ENCODE measurements at places on chromosomes 2 and 18. TPM values are rescaled to one million over a fixed set of nuclear protein-coding genes. Genes with fewer than 3 reads are reported as not detected.

GRCh38 chr2:104572834-104573233 is 281.1 kb upstream of the POU3F3 start:
- H3K4me3 ChIP-seq, result no peak overlapping the region
- no peaks in the 10 kb centered on the region for H3K4me1 ChIP-seq
- DNase-seq, result no peak
- H3K36me3 ChIP-seq, result no peaks in the 10 kb centered on the region
- H3K27me3 ChIP-seq, result no peaks in the 10 kb centered on the region

DNA sequence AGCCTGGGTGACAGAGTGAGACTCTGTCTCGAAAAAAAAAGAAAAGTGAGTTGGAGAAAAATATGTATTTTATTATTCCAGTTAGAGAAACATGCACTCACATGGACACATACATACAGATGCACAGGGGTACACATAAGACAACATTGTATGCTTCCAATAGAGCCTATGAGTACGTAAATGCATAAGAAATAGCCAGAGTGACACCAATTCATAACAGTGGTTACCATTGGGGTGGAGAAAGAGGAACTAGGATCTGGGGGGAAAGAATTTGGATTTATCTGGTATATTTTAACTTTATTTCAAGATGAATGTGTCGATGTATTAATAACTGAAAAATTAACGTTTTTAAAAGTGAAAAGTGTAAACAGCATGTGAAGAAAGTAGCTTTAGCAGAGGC is 16.1 kb downstream of the IL36A start:
- H3K36me3 ChIP-seq, result no peaks in the 10 kb centered on the region
- H3K27ac ChIP-seq, result no peak overlapping the region
- H3K27me3 ChIP-seq, result no peaks in the 10 kb centered on the region
- DNase-seq, result no peak
- H3K4me3 ChIP-seq, result no peak overlapping the region
- no peaks in the 10 kb centered on the region for H3K4me1 ChIP-seq

DNA sequence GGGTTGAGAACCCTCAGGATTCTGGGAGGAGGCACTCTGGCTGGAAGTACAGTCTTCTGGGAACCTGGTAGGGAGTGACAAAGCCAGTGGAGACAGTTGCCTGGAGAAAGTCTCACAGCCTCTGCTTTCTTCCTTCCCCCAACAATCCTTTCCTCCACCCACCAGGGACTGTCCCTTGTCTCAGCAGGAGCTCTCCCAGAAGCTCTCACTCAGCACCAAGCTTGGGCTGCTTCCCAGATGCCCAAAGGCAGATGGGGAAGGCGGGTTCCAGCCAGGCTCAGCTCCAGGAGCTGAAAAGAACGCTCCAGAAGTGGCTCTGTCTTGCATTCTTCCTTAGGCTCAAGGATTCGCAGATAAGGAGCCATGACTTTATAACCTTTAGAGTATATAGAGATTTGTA is 7.6 kb upstream of the NAGK start:
- H3K4me1 ChIP-seq, result no peaks in the 10 kb centered on the region
- no peak for DNase-seq
- no peak overlapping the region for H3K4me3 ChIP-seq
- H3K27ac ChIP-seq, result no peak overlapping the region
- no peaks in the 10 kb centered on the region for H3K36me3 ChIP-seq

DNA sequence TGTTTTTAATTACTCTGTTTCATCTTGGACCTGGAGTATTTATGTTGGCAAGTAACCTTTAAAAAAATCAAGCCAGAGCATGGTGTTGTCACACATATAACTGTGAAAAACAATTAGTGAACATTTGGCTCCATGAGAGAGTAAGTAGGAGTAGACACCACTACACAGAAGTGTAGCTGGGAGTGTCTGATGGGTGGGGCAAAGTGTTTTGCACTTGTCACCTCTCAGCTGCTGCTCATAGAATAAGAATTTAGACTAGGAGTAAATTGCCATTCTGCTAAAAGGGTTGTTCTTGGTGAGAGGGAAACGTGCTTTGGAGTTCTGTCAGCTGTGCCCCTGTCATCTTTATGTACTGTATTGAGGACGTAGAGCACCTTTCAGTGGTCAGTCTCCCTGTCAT is 114.5 kb downstream of the TTC27 start:
- H3K27me3 ChIP-seq, result no peaks in the 10 kb centered on the region
- no peak for DNase-seq
- H3K36me3 ChIP-seq, result peaks cover 2% of the 10 kb centered on the region

GRCh38 chr2:236574424-236575145 is 5.0 kb downstream of the ACKR3 start:
- H3K4me3 ChIP-seq, result no peak overlapping the region
- H3K4me1 ChIP-seq, result peaks cover 11% of the 10 kb centered on the region
- H3K27ac ChIP-seq, result peak overlapping the region; percentile 97
- DNase-seq, result no peak

GRCh38 chr2:146579147-146579930 is 1265.5 kb upstream of the ACVR2A start:
- no peaks in the 10 kb centered on the region for H3K27me3 ChIP-seq
- H3K27ac ChIP-seq, result no peak overlapping the region
- DNase-seq, result no peak
- no peak overlapping the region for H3K4me3 ChIP-seq

GRCh38 chr2:201821080-201821479 is 14.7 kb downstream of the CDK15 start:
- H3K27me3 ChIP-seq, result no peaks in the 10 kb centered on the region
- no peaks in the 10 kb centered on the region for H3K36me3 ChIP-seq
- no peak overlapping the region for H3K4me3 ChIP-seq
- H3K4me1 ChIP-seq, result peaks cover 10% of the 10 kb centered on the region

- no peaks in the 10 kb centered on the region for H3K4me1 ChIP-seq
- H3K4me3 ChIP-seq, result no peak overlapping the region
- no peaks in the 10 kb centered on the region for H3K27me3 ChIP-seq
- DNase-seq, result no peak
Observed at GRCh38 chr18:75000920-75001319, 208.0 kb downstream of the PTGR3 start.

- H3K27me3 ChIP-seq, result no peaks in the 10 kb centered on the region
- no peak for DNase-seq
- H3K27ac ChIP-seq, result no peak overlapping the region
- no peaks in the 10 kb centered on the region for H3K4me1 ChIP-seq
- H3K4me3 ChIP-seq, result no peak overlapping the region
Observed at GRCh38 chr18:10442551-10442971, 11.9 kb upstream of the APCDD1 start.

DNA sequence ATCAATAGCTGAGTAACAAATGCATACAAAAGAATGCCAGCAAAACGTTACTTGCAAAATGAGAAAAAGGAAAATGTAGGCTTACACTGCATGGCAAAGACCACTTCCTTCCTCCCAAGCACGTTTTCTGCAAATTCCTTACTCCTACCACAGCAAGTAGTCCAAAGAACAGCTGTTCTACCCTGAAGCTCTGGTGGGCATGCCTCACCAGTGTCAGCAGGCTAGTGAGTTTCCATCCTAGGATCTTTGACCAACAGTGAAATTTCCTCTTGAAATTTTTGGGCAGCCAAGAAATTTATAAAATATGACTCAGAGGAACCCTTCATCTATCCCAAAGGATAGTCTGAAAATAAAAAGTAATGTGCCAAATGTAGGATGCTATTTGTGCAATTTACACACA is 123.9 kb downstream of the ZNF532 start:
- peaks cover 13% of the 10 kb centered on the region for H3K4me1 ChIP-seq
- no peaks in the 10 kb centered on the region for H3K27me3 ChIP-seq
- H3K4me3 ChIP-seq, result no peak overlapping the region
- no peak for DNase-seq
- H3K36me3 ChIP-seq, result peaks cover 10% of the 10 kb centered on the region

DNA sequence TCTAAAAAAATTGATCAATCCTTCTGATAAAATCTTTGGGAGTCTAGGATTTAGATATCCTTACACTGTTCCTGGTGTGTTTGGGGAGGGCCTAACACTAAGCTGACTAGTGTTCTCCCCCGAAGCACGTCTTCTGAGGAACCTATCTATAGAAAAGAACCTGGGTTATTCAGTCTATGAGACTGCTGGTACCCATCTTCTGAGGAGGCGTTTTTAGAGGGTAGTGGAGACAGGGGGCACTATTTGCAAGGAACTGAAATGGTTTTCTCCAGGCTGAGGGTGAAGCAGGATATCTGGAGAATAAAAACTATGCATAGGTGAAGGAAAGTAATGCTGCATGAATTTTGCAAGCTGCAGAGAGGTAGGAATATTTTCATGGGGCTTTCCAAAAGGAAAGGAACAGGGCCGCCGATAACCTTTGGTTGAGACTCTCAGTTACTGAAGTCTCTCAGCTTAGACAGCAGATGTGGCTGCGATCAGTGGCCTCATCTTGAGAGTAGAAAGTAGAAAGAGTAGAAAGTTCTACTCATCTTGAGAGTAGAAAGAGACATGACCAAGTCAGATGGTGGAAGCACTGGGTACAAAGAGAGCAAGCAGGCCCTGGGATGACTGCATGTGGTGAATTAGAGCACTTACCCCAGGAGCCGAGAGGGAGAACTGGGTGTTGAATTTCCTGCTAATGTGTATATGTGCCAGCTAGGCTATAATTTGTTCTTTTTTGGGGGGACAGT is 31.8 kb upstream of the KCNE4 start:
- no peaks in the 10 kb centered on the region for H3K36me3 ChIP-seq
- no peak overlapping the region for H3K4me3 ChIP-seq
- H3K27me3 ChIP-seq, result no peaks in the 10 kb centered on the region

DNA sequence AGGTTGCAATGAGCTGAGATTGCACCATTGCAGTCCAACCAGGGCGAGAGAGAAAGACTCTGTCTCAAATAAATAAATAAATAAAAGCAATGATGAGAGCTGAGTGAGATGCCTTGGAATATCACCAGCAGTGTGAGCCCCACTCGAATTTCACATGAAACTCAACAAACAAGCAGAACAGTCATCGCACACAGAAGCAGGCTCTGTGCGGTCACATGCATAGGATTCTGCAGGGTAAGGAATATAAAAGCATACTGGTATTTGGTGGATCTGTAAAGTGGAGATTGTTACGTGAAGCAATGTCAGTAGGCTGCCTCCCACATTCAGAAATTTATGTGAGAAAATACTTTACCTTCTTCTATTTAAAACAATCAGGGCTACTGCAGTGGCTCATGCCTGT is 18.0 kb upstream of the AP1S3 start:
- no peak overlapping the region for H3K4me3 ChIP-seq
- no peak overlapping the region for H3K27ac ChIP-seq
- H3K36me3 ChIP-seq, result no peaks in the 10 kb centered on the region
- H3K27me3 ChIP-seq, result no peaks in the 10 kb centered on the region
- H3K4me1 ChIP-seq, result no peaks in the 10 kb centered on the region
- no peak for DNase-seq

- no peaks in the 10 kb centered on the region for H3K4me1 ChIP-seq
- H3K27ac ChIP-seq, result no peak overlapping the region
- no peaks in the 10 kb centered on the region for H3K36me3 ChIP-seq
- H3K27me3 ChIP-seq, result no peaks in the 10 kb centered on the region
Observed at GRCh38 chr2:166180951-166181812, 53.4 kb upstream of the SCN1A start.

DNA sequence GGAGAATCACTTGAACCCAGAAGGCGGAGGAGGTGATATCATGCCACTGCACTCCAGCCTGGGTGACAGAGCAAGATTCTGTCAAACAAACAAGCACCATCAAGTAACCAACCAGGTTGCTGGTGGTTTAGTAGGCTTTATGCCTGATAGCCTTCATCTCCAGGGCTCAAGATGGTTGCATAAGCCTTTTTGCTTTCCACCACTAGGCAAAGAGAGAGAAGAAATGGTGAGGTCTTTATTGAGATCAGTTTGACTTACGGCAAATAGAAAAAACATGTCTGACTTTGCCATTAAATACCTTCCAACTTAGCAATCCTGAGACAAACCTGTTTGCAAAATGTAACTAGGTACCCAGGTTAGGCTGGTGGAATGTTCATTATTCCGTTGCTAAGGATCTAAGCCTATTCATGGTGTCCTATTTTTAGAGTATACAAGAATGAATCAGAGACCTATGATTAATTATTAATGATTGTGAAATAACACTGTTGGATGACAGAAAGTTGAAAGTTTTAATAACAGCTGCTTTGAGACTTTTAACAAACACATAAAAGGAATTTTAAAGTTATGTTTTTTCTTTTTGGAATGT is 53.5 kb upstream of the SLC38A11 start:
- no peaks in the 10 kb centered on the region for H3K36me3 ChIP-seq
- no peak for DNase-seq
- H3K27ac ChIP-seq, result no peak overlapping the region
- no peaks in the 10 kb centered on the region for H3K4me1 ChIP-seq
- no peak overlapping the region for H3K4me3 ChIP-seq

DNA sequence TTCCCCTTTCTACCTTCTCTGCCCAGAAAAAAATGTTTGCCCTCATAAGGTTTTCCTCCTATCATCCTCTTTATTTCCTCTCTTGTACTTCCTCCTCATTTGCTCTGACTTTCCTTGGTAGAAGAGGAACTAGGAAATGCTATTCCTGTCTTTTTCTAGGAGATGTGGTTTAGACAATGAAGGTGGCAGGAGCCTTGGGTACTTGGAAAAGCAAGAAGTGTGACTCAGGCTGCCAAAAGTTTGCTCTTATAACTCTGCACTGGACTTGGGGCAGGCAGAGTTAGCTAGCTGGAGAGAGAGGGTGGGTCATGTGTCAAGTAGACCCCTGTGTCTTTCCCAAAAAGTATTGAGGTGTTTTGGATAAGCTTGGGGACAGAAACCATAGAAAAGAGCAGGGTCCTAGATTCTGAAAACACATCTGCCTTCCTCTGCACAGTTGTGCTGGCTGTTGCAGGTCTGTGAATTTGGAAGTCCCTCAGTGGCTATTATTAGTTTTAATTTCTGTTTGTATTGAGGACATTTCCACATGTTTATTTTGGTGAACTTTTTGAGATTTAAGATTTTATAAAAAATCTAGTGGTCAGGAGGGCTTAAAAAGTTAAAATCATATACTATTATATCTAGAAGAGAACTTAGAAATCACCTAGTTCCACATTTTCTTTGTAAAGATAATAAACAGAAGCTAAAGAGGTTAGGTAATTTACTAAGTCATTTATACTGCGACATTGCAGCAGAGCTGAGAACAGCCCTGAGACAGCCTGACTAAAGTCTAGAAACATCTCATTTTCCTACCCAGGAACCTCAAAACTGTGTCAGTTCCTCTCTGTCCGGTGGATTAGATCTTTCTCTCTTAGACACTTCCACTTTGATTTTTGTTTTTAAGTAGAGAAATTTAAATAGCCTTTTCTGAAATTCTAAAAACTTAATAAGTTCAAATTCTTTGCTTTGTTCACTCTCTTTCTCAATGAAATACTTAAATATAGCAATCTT is 16.0 kb downstream of the INSIG2 start:
- no peaks in the 10 kb centered on the region for H3K4me1 ChIP-seq
- H3K27ac ChIP-seq, result no peak overlapping the region
- DNase-seq, result no peak
- peaks cover 25% of the 10 kb centered on the region for H3K36me3 ChIP-seq
- H3K4me3 ChIP-seq, result no peak overlapping the region
- H3K27me3 ChIP-seq, result no peaks in the 10 kb centered on the region

The TANC1 gene
- total RNA-seq, result 45.4 TPM

The CFAP53 gene
- total RNA-seq, result not detected

The LCT gene
- not detected for total RNA-seq

The KIAA2012 gene
- total RNA-seq, result 0.11 TPM

The VSNL1 gene
- total RNA-seq, result not detected

The DLX1 gene
- not detected for total RNA-seq

The CFC1 gene
- not detected for total RNA-seq

The ASXL3 gene
- 6.6 TPM for total RNA-seq

The GRHL1 gene
- 0.43 TPM for total RNA-seq
